Cardiac muscle cell (in vitro differentiated cells and primary cell): ENCODE measurements at places on chromosomes 11 and 22. TPM values are rescaled to one million over a fixed set of nuclear protein-coding genes. Genes with fewer than 3 reads are reported as not detected.

ROBO4 gene
- 0.74 and 2.4 TPM in 2 replicates for total RNA-seq

P2RY6 gene
- total RNA-seq: 0.07 and 0.39 TPM in 2 replicates

LGR4 gene
- total RNA-seq: 84.2 and 89.3 TPM in 2 replicates

MRGPRX3 gene
- total RNA-seq: not detected in 2 replicates

MN1 gene
- 27.8 and 45.8 TPM in 2 replicates for total RNA-seq

MYOD1 gene
- total RNA-seq: not detected in 2 replicates

GRCh38 chr11:18492888-18493287 lies 33.9 kb downstream of the TSG101 start:
- H3K27me3 ChIP-seq: no peaks in the 10 kb centered on the region
- peaks cover 16% of the 10 kb centered on the region for H3K36me3 ChIP-seq
- H3K4me3 ChIP-seq: no peak overlapping the region
- peaks cover 26% of the 10 kb centered on the region for H3K4me1 ChIP-seq

GRCh38 chr11:77090046-77090372 lies 12.6 kb upstream of the OMP start:
- H3K27me3 ChIP-seq: no peaks in the 10 kb centered on the region

DNA sequence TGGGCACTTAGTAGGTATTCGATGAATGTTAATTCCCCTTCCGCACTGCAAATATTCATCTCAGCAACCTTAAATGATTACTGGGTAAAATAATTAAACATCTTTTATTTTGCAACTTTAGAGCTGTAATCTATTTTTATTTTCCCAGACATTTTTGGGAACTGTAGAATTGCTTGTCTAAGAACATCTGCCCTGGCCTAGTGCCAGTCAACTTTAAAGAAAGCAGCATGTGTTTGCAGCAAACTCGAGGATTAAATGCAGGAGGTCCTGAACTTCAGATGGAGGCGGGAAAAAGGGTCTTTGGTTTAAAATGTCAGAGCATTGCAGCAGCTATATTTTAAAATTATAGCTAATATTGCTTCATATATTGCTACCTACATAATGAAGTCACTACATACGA lies 190.0 kb downstream of the PGR start:
- H3K36me3 ChIP-seq: peaks cover 24% of the 10 kb centered on the region
- no peak overlapping the region for H3K27ac ChIP-seq
- DNase-seq: no peak
- no peak overlapping the region for H3K4me3 ChIP-seq
- H3K27me3 ChIP-seq: no peaks in the 10 kb centered on the region
- peaks cover 10% of the 10 kb centered on the region for H3K4me1 ChIP-seq

DNA sequence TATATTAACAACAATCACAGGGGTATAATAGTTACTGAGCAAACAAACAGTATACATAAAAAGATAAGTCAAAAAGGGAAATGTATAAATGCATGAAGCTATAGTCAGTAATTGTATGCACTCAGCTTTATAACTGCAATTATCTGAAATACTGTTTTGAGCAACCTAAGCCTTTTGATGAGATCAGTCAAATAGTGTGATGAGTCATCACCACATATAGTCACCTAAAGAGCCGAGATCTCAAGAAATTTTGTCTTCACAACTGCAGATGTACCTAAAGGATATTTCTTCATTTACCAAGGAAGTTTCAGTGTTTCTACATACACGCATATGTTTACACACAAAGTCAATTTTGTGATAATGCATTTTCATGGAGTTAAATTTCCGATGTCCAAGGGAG lies 5.4 kb upstream of the OR51A2 start:
- H3K4me3 ChIP-seq: no peak overlapping the region
- H3K4me1 ChIP-seq: no peaks in the 10 kb centered on the region
- H3K27ac ChIP-seq: no peak overlapping the region
- no peaks in the 10 kb centered on the region for H3K27me3 ChIP-seq
- H3K36me3 ChIP-seq: no peaks in the 10 kb centered on the region

- DNase-seq: no peak
- H3K27ac ChIP-seq: no peak overlapping the region
- H3K27me3 ChIP-seq: no peaks in the 10 kb centered on the region
- H3K4me1 ChIP-seq: peaks cover 4% of the 10 kb centered on the region
Measured at GRCh38 chr11:70771099-70771885, 373.0 kb downstream of the CTTN start.

DNA sequence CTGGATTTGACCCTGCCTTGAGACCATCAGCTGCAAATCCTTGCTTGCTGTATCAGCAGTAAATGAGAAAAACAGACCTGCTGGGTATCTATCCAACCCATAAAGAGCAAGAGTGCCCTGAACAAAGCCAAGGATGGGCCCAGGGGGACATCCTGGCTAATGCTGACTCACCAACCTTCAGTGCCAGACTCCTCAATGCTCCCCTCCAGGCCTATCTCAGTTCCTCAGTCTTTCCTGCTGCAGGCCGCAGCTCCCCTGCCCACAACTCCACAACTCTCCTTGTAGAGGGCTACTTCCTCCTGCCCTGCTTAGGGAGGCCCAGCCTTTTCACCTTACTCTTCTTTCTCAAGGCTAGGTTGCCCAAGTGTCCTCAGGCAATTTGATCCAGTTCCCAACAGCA lies 2.6 kb downstream of the LAMTOR1 start:
- H3K4me1 ChIP-seq: peaks cover 10% of the 10 kb centered on the region
- peaks cover 15% of the 10 kb centered on the region for H3K36me3 ChIP-seq
- H3K27ac ChIP-seq: no peak overlapping the region
- H3K4me3 ChIP-seq: no peak overlapping the region

- no peak for DNase-seq
- H3K4me3 ChIP-seq: no peak overlapping the region
- no peaks in the 10 kb centered on the region for H3K27me3 ChIP-seq
- H3K4me1 ChIP-seq: no peaks in the 10 kb centered on the region
- no peaks in the 10 kb centered on the region for H3K36me3 ChIP-seq
Measured at GRCh38 chr11:85307366-85307765, 319.8 kb downstream of the DLG2 start.

DNA sequence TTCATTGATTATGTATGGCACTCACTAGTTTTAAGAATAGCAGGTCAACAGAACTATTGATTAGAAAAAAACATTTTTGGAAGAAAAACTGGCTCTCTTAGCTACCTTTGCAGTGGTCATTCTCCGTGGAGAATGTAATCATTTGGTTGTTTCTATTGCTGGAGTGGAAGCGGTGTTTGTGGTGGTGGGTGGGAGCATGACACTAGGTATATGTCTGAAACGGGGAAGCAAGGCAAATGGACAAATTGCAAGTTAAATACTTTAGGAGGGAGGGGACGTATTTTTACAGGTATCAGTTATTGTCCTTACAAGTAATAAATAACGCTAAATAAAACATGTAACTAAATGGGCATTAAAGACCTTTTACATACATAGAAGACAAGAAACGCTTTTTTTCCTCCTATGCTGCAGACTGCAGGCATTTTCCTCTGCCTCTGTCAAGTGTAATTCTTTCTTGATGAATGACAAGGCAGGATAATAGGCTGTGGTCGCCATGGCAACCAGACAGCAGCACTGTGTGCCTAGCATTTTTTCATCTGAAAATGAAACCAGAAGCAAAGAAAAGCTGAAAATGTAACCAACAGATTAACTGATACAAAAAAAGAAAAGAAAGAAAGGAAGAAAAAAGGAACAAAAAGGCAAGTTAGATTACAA lies 46.2 kb downstream of the BLID start:
- H3K4me3 ChIP-seq: no peak overlapping the region
- DNase-seq: peak; percentile 59
- H3K4me1 ChIP-seq: peaks cover 16% of the 10 kb centered on the region
- no peaks in the 10 kb centered on the region for H3K36me3 ChIP-seq
- H3K27ac ChIP-seq: no peak overlapping the region
- H3K27me3 ChIP-seq: no peaks in the 10 kb centered on the region

GRCh38 chr22:49600468-49600867 lies 227.2 kb downstream of the BRD1 start:
- no peak for DNase-seq
- no peaks in the 10 kb centered on the region for H3K36me3 ChIP-seq
- H3K4me1 ChIP-seq: no peaks in the 10 kb centered on the region
- H3K27me3 ChIP-seq: no peaks in the 10 kb centered on the region
- H3K4me3 ChIP-seq: no peak overlapping the region
- H3K27ac ChIP-seq: no peak overlapping the region
